ENCODE measurements at places on chromosomes 3 and 15.

- no peak for DNase-seq
Observed at GRCh38 chr15:93221759-93222158, 132.7 kb upstream of the RGMA start.

GRCh38 chr3:146468671-146469149, 651 bp downstream of the PLSCR2 start:
- no peak for DNase-seq

DNA sequence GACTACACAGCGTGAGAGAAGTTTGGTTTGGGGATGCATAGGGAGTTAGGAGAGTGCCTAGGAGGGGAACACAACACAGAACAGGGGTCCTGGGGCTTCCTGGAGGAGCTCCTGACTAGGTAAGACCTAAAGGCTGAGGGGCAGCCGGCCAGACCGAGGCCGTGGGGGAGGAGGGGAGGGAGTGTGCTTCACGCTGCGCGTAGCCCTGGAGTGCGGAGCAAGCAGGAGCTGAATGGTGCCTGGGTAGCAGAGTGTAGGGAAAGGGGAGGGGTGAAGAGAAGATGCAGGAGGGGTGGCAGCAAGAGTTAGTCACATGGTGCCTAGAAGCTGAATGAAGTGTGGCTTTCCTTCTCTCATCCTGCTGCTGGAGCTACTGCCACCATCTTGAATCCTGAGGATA, 32.4 kb upstream of the HHATL start:
- DNase-seq: no peak

GRCh38 chr3:115624029-115624741, 875 bp downstream of the GAP43 start:
- no peak for DNase-seq

DNA sequence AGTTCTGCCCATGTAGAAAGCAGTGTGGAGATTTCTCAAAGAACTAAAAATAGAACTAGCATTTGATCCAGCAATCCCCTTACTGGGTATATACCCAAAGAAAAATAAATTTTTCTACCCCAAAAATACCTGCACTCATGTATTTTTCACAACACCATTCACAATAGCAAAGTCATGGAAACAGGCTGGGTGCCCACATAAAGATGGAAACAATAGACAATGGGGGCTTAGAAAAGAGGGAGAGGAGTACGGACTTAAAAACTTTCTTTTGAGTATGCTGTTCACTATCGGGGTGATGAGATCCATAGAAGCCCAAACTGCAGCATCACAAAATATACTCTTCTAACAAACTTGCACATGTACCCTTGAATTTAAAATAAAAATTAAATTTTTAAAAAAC, 345.1 kb upstream of the CCDC54 start:
- no peak for DNase-seq

GRCh38 chr3:68135067-68135466, 480.7 kb upstream of the SUCLG2 start:
- no peak for DNase-seq

- no peak for DNase-seq
Observed at GRCh38 chr3:73043414-73043813, 18.0 kb upstream of the EBLN2 start.

DNA sequence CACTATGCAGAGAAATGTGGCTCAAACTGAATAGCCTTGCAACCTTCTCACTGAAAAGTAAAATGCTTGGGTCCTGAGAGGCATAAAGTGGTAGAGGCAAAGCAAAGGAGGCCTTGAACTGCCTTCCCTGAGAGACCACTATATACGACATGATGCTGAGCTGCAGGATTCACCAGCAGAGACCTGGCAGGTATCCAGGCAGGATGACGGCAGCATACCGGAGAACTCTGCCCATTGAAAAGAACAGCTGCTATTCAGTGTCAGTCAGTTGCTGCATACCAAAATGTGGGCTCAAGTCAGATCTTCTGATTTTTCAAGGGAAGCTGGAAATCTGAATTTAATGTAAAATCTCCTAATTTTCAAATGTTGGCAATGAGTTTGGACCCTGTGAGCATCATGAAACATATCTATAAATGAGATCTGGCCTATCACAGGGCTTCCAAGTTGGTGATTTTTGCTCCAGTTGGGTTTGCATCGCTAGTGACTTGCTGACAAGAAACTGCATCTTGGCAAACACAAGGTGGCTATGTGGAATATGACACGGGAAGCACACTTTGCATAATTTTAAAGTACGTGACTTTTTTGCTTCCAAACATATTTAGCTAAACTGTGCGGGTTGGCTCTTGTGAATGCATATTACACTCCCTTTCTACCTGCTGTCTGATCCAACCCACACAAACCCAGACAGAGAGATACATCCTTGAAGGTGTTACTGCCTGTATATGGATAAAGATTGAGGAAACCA, 529.0 kb downstream of the AGBL1 start:
- no peak for DNase-seq

- no peak for DNase-seq
Observed at GRCh38 chr15:73072894-73073293, 20.6 kb downstream of the NEO1 start.

DNA sequence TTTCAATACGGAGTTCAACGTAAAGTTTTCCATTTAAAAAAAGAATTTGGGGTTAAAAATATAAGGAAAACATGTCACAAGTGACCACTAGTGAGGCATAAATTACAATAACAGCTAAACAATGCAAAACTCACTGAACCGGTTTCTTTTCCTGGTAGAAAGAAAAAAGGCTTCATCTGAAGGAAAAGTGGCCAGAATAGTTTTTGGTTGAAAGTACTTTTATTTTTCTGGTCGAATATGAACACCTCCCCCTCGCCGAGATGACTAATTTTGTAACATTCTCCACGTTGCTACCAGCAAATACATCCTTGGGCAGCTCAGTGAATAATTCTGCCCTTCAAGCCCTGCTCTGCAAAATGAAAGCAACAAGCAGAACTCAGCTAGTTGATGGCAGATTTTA, 3.9 kb upstream of the SRGAP3 start:
- DNase-seq: no peak

DNA sequence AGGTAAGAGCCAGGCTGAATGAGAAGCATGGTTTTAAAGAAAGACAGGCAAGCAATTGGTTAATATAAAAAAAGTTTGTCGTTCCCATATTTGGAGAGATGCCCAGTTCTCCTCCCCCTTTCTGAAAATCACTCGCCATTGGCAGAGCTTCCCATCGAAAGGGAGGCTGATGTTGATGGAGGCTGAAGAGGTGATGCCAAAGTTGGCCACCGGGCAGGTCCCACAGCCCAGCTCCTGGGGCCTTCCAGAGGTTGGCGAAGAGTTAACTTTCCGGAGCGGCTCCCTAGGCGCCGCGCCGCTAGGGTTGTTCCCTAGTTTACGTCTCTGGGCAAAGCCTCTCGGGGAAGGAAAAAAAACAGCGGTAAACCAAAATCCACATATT, 793 bp downstream of the PCOLCE2 start:
- no peak for DNase-seq

DNA sequence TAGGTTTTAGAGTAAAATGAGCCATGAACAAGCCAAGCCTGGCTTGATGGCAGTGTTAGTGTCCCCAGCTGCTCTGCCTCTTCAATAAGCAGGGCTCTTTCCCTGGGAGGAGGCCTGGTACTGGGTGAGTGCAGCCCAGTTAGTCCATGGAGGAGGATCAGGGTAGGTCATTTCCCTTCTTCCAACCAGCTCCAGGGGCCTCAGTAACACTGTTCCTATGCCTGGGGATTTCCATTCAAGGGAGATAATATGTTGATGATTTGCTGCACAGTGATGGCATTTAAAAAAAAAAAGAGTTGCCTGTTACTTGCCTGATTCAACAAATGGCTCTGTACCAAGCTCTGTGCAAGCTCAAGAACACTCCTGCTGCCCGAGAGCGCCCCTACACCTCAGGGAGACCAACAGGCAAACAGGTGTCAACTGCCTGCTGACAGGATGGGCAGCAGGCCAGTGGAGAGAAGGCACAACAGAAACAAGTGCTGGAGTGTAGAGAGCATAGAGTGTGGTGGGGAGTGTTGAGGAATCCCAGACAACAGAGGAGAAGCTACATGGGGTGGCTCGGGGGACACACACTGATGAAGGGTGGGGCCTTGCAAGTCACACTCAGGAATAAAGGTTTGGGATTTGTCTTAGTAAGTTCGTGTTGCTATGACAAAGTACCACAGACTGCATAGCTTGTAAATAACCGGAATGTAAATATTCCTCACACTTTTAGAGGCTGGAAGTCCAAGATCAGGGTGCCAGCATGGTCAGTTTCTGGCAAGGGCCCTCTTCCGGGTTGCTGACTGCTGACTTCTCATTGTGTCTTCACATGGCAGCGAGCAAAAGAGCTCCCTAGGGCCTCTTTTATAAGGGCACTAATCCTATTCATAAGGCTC, 78.6 kb upstream of the PXYLP1 start:
- DNase-seq: no peak

GRCh38 chr3:24388611-24389010, 106.0 kb downstream of the THRB start:
- no peak for DNase-seq

DNA sequence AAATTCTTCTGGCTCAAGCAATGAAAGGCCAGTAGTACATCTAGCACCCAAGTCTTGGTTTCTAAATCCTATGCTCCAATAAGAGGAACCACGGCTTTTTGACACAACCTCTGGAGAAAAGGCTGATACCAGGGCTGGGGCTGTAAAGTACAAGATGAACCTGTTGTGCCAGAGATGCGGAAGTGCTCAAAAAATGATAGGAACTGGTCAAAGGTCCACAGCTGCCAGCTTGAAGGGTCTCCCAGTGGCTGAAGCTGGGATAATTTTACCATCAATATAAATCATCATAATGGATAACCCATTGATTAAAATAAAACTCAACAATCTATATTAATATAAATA, 558 bp upstream of the NCEH1 start:
- no peak for DNase-seq

- no peak for DNase-seq
Observed at GRCh38 chr3:26312816-26313215, 309.8 kb upstream of the LRRC3B start.

DNA sequence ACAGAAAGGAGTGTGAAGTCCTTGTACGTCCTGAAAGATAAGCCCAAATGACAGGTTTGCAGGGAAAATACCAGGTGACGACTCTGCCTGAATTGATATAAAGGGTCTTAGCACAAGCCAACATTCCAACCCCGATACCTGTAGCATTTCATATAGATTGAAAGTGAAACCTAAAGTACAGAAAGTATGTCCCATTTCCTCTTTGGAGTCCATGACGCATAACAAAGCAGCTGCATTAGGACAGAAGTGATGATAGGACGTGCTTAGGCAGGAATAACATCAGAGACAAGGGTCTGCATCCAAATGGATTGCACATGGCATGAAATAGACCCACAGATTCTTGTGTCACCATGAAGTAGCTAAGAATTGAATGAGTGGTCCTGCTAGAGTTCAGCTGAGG, 187.0 kb upstream of the ROBO1 start:
- no peak for DNase-seq

DNA sequence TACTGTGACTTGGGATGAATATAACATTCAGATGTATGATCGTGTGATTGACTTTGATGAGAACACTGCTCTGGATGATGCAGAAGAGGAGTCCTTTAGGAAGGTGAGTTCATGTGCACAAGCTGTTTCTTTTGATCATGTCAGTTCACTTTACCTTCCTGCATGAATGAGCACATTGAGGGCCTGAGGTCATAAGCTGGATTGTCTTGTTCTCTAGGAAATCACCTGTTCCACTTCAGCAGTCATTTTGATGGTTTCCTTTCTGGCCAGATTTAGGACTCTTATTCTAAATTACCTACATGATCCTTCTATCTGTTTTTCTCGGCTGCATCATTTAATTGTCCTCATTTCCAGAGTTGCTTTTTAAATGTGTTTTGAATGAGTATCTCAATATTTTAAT, 4.1 kb downstream of the RCN2 start:
- DNase-seq: no peak

DNA sequence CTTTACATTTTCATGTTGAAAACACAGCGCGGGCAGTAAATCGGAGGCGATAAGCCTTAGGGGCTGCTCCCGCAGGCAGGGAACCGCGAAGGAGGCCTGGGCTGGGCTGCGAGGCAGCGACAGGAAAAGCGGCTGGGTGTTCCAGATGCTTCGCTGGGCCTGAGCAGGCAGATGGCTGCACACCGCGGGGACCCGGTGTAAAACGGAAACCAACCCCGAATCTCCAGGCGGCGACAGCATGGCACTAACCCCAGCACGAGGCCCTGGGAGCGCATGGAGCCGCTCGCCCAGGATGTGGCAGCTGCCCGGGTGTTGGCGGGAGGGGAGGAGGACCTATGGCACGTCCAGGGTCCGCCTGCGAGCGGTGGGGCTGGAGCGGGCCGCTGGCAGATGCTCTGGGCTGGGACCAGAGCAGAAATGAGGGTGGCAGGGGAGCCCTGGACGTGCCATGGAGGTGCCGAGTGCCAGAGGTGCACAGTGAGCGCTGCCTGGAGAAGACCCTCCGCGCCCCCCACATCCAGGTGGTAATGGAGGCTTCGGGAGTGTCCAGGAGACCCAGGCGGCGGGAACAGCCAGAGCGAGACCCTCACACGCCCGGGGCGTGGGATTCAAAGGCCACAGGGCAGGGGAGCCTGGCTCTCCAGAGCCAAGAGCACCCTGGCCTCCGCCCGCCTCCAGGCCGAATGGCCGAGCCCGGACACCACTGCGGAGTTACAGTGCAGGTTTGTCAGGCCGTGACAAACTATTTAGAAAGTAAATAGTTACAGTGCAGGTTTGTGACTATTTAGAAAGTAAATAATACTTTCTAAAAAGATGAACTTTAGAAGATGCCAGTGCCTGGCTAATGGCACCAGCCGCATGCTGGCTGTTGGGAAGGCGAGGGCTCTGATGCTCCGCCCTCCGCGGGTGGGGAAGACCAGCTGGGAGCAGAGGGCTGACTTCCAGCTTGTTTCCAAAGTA, 293.6 kb downstream of the OCA2 start:
- DNase-seq: no peak

- no peak for DNase-seq
Observed at GRCh38 chr15:98881526-98882520, 125.8 kb downstream of the PGPEP1L start.

GRCh38 chr15:22806664-22807063, 20.2 kb downstream of the NIPA1 start:
- no peak for DNase-seq

DNA sequence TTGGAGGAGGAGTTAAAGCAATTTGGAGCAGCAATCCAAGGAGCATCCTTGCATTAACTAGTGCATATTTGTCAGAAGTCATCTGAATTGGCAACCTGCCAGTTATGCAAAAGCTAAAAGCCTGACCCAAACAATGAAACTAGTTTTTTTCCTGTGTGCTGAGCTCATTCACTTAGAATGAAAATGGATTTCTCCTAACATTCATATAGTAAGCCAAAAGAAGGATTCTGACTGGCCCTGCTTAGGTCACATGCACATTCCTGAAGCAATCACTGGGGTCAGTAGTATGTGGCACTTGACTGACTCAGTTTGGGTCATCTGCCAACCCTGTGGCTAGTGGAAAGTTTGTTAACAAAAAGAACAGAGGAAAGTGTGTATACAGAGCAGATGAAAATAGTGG, 30.5 kb downstream of the OXSM start:
- DNase-seq: no peak

DNA sequence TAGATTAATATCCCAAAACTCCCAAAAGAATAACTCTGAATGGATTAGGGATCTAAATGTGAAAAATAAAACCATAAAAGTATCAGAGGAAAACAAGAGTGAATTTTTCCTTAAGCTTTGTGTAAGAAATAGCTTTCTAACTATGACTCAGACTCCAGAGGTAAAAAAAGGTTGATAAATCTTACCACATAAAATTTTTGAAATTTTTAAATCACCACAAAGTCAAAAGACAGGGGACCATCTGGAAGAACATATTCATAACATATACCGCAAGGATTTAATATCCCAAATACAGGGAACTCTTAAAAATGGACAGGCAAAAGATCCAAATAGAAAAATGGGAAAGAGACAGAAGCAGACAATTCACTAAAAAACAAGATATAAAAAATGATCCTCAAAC, 145.0 kb downstream of the ARNT2 start:
- DNase-seq: no peak
